ENCODE measurements at places on chromosomes 3 and 15.

GRCh38 chr3:194702545-194702944, 16.9 kb downstream of the FAM43A start:
- no peak for DNase-seq

DNA sequence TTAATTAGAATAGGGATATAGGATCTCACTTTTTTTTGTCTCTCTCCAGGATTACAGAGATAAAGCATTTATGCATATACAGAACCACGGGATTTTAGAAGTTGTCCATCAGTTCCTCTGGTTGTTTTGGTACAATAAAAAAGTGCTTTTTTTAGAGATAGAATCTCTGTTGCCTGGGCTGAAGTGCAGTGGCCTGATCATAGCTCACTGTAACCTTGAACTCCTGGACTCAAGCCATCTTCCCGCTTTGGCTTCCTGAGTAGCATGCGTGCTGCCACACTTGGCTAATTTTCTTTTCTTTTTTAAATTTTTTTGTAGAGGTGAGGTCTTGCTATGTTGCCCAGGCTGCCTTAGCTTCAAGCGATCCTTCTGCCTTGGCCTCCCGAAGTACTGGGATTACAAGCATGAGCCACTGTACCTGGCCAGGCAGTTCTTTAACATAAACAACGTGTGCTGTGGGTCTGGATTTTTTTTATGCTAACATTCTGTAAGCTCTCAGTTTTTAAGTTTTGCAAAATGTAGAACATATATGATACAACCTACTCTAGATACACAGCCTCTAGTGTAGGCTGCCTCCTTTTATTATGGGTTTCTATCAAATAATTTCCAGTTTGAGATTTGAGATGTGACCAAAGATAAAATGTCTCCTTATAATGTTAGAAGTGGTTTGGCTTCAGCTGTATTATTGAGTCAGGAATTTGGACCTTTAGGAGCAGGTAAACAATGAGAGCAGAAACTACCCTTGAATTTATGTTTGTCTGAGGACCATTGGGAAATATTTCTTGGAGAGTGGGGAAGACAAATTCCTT, 57.4 kb upstream of the ULK4 start:
- no peak for DNase-seq

GRCh38 chr3:150133293-150133692, 162.6 kb upstream of the PFN2 start:
- DNase-seq, result no peak

DNA sequence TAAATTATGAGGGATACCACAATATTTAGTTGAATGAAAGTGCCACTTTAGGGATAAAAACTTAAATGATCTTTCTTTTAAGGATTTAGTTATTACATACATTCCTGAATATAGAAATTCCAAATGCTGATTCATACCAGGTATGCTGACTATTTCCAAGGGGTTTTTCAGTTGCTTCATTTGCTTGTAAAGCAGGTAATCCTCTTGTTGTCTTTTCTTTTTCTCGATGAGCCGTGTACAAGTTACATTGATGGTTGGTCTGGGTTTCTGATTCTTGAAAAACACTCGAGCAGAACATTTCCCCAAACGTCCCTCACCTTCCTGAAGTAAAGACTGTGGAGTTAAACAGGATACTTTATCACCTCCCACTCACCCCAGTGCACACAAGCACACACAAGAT, 21.7 kb downstream of the RARRES1 start:
- no peak for DNase-seq
